Activated T-cell treated with anti-CD3 and anti-CD28 coated beads for 1 hour (primary cell): ENCODE measurements at places on chromosomes 7 and 10.

DNA sequence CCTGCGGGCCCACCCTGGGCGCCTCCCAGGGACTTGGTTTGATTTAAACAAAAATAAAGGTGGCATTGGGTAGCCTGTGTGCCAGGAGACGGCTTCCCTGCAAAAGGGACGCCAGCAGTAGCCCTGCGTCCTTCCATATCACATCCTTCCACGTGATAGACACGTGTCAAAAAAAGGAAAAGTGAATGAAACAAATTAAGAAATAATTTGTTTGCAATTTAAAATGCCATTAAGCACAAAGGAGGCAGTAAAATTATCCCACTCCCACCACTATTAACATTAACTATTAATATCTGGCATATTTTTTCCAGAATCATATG, 7.6 kb downstream of the TACR2 start:
- DNase-seq: no peak

DNA sequence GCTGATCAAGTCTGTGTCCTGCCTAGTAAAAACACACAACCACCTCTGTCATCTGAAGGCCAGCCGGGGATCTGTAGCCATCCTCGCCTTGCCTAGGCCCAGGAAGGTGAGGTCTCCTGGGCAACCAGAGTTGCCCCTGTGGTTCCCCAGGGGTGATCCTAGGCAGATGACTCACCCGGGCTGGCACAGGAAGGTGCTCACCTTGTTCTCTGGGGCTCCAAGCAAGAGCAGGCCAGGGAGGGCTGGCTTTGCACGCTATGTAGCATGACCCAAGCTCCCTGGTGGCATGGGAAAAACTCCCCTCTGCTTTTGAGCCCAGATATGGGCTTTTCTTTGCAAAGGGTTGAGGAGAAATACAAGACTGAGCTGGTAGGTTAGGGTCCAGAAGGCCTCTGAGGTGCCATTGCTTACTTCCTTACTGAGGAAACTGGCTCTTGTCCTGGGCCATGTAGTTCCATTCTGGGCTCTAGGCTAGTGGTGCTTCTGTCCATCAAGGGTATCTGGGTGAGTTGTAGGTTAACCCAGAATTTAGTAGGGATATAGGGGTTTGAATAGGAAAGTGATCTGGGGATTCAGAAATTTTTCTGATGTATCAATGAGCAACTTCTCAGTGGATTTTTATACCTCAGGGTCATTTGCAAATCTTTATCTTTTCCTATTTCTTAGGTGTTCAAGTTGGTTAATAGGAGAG, 112.0 kb downstream of the NT5C2 start:
- DNase-seq: no peak

DNA sequence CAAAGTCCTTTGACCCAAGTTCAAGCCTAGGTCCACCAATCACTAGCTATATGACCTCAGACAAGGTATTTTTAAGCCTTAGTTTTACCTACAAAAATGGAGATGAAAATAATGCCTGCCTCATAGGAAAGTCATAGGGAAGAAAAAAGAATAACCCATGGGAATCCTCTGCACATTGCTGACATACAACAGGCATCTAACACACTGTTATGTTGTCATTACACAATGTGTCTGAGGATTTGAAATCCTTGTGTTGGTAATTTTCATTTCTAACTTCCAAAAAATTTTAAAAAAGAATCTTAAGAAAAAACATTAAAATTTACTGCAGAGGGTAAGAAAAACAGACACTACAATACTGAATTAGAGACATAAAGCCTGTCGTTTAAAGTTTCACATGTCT, 5.7 kb downstream of the ANK3 start:
- DNase-seq: no peak

- DNase-seq: no peak
Observed at GRCh38 chr7:25846722-25847121, 305.3 kb upstream of the NFE2L3 start.

DNA sequence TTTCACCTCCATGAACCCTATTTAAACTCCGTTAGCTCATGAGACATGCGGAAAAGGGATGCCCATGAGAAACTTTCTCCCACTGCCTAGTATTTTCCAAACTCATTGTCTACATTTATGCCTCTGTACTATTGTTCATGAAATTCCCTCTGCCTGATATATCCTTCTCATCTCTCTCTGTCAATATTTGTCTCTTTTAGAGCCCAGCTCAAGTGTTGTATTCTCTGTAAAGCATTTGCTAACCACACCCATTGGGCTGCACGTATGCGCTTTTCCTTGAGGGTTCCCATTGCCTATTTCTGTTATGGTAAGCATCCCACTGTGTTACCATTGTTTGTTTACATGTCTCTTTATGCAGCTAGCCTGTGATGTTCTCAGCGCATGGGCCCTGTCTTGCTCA, 211.4 kb downstream of the MDFIC start:
- no peak for DNase-seq

DNA sequence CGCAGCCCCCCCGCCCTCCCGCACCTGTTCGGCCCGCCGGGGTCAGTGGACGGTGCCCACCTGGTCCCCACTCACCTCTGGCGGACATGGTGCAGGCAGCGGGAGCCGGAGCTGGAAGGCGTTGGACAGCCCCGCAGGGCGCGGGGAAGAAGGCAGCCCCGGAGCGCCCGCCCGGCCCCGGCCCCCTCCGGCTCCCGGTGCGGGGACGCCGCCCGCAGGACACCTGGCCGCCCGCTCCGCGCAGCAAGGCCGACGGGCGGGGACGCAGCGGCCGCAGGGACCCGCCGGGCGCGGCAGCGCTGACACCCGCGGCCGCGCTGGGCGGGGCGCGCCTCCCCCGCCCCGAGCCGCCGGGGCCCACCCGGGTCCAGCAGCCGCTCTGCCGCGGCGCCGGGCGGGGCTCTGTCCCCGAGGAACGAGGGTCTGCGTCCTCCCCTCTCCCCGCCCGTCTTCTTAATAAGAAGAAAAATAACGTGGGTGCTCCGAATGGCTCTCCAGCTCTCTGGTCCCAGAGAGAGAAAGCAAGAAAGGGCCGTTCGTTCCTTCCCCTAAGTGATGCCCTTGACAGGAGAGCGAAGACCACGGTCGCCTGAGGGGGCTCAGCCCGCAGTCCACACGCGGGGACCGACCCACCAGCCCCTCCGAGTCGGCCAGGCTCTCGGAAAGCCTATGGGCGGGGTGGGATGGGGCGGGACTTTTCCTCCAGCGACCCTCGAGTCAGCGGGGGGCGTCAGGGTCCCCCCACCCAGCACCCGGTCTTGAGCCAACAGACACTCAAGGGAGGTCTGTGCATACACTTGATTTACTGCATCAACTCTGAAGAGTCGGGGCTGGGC, 53.4 kb upstream of the FHIP2A start:
- no peak for DNase-seq

GRCh38 chr7:5350600-5351385, 68.0 kb downstream of the SLC29A4 start:
- DNase-seq: no peak

DNA sequence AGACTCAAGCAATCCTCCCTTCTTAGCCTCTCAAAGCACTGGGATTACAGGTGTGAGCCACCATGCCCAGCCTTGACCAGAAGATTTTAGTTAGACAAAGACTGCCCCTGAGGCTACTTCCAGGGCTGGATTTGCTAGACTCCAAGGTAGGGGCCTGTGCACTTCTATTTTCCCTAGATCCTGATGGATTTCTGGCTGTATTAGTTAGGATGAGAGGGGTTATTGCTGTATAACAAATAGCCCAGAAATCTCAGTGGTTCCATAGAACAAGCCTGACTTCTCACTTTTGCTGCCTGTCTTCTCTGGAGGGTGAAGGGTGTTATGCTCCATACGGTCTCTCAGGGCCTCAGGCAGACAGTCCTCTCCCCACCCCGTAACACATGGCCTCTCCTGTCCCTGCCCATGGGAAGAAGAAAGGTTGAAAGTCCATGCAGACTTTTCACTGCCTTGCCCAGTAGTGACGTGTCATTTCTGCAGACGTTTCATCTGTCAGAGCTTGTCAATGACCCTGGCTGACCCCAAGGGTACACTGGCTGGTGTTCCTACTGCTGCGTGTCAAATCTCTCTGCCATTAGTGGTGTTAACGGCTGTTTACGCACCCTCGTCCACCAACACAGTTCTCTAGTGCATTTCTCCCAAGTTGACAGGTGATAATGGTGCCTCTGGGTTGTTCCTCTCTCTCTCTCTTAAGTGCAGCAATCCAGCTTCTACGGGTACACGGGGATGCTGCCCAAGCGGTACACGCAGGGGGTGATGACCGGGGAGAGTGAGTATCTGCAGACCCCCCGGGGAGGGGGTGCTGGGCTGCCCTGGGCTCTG, 11.6 kb downstream of the SLC29A4 start:
- DNase-seq: no peak
